A172 (cell line): ENCODE measurements at places on chromosomes 7 and 10. TPM values are rescaled to one million over a fixed set of nuclear protein-coding genes. Genes with fewer than 3 reads are reported as not detected.

Gene VGF
- 1.0 and 1.3 TPM in 2 replicates for total RNA-seq

Gene STRIP2
- 4.2 and 6.3 TPM in 2 replicates for total RNA-seq

Gene BLNK
- total RNA-seq: not detected in 2 replicates

Gene CDHR3
- total RNA-seq: 0.10 and 0.14 TPM in 2 replicates

Gene HTR5A
- total RNA-seq: not detected in 2 replicates

Gene ACSM6
- total RNA-seq: 0.12 TPM in 1 of 2 replicates, not detected in the other

Gene POLR2J
- total RNA-seq: 45.6 and 52.1 TPM in 2 replicates
